SW480 (cell line): ENCODE measurements at places on chromosomes 3 and 15.
A peak's percentile ranks its signal among the peaks of the same experiment; 100 is the strongest.

DNA sequence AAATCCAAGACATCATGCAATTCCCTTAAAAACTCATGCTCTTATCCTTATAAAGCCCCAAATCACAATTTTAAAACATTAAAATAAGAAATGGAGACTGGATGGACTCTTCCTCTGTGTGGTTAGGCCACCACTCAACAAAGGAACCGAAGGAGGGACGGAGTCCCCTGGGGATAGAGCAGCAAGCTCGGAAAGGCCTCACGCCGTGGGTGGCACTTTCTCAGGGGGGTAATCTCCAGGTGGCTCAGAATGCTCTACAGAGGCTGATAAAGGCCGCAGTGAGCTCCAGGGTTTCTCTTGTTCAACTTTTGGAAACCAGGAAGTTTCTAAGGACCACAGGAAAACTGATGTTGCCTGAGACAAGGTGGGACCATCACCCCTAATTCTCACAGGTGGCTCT is 23.2 kb downstream of the CCR9 start:
- DNase-seq, result no peak

DNA sequence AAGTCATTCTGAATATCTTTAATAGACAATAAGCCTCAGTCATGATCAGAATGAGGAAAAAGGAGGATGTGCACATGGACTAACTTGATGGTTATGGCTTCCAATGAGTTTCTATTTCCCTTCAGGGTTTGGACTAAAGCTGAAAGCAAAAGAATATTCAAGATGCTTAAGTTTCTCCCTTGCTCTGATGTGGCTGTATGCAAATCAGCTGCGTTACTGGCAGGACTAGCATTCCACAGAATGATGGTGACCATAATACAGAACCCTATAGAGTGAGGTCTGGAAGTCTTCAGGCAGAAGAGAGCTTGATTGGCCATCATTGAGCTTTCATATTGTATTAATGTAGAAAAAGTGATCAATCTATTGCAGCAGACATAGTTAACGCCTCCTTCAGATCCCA is 466.0 kb downstream of the NLGN1 start:
- no peak for DNase-seq

DNA sequence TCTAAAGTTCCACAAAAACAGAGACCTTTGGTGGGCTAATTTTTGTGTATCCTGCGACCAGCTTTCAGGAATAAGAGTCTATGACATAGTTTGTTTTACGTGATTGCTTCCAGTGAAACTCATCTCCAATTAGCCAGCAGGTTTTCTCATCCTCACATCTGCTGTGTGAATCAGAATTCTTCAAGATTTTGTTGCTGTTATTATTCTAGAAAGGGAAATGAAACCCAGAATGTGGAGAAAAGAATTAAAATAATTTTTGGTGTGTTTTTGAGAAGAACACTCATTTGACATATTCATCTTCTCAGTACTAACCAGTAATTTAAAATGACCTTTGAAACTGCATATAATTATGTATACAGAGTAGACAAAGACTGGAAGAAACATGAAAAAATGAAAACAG is 175.9 kb downstream of the USP13 start:
- no peak for DNase-seq

DNA sequence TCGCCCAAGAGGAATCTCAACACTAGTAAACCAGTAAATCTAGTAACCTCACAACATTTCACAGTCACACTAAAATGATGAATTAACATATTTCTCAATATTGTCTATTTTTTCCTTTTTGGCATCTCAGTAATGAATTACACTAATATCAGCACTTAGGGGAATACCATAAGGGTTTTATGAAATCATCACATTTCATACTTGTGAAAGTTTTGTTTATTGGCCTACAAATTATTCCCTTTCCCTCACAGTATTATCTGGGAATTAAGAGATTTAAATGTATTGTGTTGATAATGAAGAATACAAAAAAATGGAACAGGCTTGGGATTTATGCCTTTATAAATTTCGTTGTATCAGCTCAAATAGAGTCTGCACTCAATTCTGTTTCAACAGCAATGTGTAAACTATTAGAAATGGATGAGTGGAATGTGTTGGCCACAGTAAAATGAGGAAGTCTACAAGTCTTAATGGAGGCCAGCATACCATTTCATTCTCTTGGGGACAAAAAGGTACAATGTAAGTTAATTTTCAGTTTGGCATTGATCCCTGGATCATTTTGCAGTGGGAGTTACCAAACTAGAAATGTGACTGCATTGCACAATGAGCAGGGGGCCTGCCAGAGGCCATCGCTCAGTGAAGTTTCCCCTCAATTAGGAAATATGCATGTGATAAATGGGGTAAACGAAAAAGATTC is 195.4 kb downstream of the FMN1 start:
- DNase-seq, result no peak

DNA sequence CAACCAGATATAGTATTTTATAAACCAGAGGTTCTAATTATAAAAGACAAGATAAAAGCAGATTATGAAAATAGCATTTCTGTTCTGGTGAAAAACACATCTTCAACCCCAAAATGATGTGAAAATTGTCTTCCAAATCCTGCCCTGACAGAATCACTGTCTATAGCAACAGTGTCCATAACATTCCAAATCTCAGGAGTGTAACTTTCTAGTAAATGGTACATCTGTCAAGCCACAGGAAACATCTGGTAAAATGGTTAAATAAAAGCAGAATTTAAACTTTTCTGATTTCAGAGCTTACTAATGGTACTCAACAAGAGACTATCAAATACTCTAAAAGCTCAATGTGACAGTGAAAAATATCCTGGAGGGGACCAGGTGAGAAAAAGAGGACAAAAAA is 60.5 kb downstream of the VGLL4 start:
- no peak for DNase-seq

DNA sequence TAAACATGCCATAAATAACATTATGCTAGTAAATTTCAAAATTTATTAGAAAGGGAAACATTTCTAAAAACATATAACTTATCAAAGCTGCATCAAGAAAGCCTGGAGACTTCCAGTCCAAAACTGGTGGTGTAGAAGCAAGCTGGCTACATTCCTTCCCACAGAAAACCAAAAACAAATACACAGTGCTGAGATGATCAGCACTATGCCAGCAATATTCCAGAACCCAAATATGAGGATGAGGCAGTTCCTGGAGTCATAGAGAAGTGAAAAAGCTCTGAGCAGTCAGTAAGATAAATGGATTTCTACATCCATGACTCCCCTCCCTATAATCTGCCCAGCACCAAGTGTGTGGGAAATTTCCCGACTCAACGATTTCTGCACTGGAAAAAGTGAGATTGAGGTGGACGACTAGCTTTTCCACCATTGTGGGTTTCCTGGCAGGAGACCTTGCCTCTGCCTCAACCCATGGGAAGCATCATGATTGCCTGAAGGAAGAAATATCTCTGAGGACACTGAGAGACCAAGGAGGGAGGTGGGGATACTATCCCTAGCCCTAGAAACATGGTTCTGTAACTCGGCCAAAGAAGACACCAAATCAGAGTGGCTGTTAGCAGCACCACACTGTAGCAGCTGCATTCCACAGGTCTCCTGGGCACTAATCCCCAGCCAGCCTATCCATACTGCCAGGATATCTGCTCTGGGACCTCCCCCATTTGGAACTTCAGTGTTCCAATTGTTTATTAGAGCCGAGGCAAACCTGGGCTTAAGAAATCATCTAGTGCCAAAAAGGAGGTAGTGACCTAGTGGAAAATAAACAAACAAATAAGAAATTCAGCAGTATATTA is 11.8 kb upstream of the CLN6 start:
- DNase-seq, result no peak

DNA sequence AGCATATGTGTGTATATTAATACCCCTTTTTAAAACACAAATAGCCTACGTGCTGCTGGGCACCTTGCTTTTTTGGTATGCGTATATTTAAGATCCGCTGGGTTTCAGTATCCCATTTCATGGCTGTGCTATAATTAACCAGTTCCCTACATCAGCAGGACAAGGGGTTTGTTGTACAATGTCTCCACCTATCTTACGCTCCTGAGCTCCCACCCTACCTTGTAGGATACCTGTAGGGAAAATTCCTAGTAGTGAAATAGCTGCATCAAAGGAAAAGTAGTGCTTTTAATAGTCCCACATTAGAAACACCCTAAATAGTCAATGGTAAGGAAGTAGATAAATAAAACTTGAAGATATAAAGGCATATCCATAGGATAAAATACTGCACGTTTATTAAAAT is 1.4 kb downstream of the MAP6D1 start:
- DNase-seq, result peak; percentile 57

- no peak for DNase-seq
Observed at GRCh38 chr3:182760576-182761164, 32.6 kb upstream of the ATP11B start.

DNA sequence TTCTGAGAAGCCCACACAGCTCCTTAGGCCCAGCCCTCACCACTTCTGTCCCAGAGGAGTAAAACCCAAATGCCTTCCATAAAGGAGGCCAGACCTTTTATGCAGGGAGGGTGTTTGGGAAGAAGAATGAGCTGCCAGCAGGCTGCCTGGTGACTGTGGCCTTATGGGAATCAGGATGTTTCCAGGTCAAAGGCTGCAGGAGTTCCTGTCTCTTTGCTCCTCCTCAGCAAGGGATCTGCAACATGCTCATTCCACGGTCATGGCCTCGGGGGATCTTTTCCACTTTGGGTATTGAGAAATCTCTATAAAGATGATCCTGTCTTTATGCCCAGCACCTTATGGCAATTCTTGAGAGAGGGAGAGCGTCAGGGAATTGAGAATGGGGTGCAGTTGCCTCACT is 25.2 kb upstream of the MAGEF1 start:
- DNase-seq, result no peak

DNA sequence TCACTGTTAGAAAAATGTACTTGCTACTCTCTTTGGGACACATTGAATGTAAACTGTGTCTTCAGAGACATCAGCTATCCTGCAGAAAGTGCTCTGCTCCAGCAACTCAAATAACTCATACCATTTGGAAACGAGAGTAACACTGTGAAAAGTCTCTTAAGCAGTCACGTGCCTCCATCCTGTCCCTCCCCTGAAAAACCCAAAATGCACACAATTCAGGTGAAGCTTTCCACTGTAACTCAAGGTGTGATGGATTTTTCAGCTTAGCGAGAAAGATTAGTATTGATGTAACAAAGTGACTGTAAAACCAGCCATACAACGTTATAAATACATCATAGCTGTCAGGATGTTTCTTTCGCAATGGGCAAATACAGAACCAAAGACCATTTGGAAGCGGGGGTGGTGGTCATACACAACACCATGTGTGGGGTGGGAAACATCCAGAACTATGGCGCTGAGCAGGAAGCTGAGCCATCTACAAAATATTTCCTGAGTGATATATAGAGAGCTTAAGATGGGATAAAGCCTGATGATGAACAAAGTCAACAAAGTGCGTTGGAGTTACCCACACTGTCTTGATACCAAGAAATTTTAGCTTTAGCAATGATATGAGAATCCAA is 332.3 kb downstream of the FOXP1 start:
- no peak for DNase-seq

DNA sequence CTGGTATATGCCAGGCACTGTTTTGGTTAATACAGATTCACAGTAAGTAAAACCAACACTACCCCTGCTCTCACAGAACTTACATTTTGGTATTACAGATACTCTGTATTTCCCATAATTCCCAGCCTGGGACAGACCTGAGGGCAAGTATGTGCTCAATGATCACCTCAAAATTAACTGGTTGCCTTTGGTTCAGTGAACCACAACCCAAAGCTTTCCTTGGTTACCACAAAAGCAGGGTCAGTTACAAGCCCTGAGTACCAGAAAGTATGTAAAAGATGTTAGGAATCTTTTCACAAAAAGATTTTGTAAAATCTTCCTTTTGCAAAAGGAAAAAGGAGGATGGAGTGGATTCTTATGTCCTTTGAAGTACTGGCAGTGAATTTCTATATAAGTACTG is 72.2 kb upstream of the GUCA1C start:
- DNase-seq, result no peak

DNA sequence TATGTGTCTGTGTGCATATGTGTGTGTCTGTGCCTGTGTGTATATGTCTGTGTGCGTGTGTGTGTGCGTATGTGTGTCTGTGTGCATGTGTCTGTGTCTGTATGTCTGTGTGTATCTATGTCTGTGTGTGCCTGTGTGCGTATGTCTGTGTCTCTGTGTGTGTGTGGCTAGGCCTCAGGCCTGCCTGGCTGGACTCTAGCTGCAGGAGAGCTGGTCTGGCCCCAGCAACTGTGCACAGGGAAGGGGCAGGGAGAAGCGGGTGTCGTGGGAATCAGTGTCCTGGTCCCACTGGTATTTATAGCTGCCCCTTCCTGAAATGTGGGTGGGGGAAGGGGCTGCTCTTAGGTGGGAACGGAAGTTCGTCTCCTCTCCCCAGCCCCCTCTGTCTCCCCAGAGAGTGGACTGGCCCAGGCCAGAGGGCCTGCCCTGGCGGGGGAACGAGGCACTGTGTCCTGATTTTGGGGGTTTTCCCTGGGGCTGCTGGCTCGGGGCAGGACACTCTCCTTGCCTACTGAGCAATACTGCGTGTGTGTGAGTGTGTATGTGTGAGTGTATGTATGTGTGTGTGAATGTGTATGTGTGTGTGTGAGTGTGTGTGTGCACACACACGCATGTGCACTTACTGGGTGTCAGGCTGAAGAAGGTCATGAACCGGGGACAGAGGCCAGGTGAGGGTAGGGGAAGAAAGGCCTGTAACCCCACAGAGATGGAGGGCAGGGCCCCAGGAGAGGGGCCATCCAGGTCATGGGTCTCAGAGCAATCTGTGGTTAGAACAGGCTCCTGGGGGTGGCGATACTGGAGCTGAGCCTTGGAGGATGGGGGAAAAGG is 6.6 kb downstream of the CSPG4 start:
- no peak for DNase-seq

- peak; percentile 79 for DNase-seq
Observed at GRCh38 chr3:123757281-123757940, 126.7 kb downstream of the MYLK start.

DNA sequence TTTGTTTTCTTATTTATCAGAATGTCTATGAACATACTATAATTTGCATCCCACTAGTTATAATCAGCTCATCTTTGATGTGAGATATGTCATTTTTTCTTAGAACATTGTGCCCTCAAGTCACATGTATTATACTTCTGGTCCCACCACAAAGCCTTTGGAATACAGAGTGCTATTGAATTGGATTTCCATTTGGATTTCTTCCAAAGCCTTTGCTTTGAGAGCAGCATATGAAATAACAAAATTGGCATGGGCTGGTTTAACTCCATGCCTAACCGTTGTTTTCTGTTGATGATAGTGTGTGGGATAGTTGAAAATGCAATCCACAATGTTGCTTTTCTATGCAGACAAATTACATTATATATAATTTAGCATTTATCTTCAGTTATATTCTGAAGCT is 284.5 kb upstream of the PLSCR5 start:
- DNase-seq, result no peak

- DNase-seq, result no peak
Observed at GRCh38 chr3:76923485-76923884, 116.4 kb upstream of the ROBO2 start.

GRCh38 chr3:144556392-144556791 is 584.8 kb downstream of the DIPK2A start:
- no peak for DNase-seq

GRCh38 chr15:70140543-70141375 is 43.0 kb upstream of the TLE3 start:
- peak; percentile 35 for DNase-seq

- no peak for DNase-seq
Observed at GRCh38 chr15:63554337-63554927, 42.8 kb upstream of the FBXL22 start.

GRCh38 chr15:39184701-39185390 is 396.0 kb upstream of the THBS1 start:
- DNase-seq, result no peak
